ENCODE measurements at places on chromosomes 11 and 22.
A peak's percentile ranks its signal among the peaks of the same experiment; 100 is the strongest.

DNA sequence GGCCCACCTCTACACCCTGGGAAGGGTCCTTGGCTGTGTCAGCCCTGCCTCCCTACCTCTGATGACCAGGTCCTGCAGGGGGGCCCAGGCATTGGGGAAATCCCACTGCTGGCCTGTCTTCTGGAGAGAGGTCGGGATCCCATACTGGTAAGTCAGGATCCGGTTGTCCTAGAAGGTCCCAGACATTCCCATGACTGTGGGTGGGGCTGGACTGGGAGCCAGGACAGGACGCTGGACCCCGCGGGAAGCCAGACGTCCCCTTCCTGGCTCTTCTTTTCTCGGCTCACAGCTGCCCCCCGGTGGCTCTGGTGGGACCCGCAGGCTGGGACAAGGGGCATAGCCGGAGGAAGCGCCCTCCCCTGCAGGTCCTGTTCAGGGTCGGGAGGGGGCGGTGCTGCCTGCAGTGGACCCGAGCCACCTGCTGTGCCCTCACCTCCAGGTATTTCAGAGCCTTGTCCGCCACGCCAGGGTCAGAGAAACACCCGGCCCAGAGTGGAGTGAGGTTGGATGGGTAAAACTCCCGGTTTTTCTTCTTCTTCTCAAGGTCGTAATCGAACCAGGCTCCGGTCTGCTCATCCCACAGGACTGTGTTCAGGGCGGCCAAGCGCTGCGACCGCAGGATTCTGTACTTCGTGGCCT lies 20.0 kb downstream of the TREH start:
- DNase-seq = peak; percentile 90

DNA sequence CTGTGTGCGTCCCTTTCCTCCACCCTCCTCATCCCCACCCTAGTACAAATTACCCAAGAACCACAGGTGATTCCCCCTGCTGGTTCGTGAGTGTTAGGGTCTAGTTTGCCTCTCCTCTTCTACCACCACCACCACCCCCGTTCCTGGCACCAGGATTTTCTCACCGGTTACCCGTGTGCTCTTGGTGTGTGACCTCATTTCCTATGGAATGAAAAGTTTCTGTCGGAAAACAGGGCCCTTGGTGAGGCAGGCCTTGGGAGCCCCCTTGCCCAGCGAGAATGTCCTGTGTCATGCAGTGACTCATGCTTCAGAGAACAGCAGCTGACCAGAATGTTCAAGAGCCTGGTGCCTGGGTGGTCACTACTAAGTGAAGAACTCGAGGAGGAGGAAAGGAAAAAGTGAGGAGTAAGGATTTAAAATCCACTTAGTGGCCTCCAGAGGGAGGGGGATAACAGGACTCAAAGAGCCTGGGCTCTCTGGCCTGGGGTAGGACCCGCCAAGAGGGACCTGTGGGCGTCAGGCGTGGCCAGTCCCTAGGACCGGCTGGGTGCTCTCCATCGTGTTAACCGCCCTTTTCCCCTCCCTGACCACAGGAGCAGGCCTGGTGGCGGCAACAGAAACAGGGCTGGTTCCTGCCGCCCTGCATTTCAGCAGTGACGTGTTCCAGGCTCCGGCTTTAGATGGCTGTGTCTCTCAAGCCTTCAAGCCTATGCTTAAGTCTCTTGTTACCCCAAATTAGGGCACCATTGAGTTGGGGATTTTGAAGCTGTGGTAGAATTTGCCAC lies 30.2 kb downstream of the C22orf31 start:
- DNase-seq = peak; percentile 57

DNA sequence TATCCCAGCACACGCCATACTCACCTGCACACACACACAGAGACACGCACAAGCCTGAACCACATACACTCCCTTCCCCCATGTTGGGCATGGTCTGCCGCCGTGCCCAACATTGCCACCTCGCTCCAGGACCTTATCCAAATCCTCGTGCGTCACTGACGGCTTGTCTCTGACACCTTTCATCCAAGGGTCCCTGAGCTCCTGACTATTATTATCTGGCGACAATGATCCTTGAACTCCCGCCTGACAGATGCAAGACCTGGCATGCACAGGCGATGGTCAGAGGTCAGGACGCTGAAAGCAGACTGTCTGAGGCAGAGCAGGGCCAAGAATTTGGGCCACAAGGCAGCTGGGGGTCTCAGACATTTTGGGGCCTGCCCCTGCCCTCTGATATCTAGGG lies 4.2 kb downstream of the MB start:
- no peak for DNase-seq

DNA sequence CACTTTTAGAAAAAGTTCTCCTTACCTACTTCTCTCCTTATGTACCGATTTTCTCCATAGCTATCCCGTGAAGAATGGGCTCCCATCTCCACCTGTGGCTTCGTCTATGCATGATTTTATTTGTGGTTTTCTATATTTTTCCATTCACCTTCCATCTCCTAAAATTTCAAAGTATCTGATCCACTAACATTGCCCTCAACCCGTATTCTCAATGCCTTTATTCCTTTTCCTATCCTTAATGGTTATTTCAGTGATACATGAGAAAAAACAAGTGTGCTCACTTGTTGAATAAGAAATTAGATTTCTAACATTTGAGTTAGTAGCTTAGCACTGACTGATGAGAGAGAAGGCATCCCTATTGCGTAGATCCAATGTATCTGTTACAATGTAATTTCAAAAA lies 16.9 kb downstream of the CYP2R1 start:
- no peak for DNase-seq

GRCh38 chr22:40178417-40179409 lies 988 bp downstream of the TNRC6B start:
- peak; percentile 68 for DNase-seq

Measured in hematopoietic multipotent progenitor cell treated with erythropoietin and hydrocortisone succinate and interleukin-3 and kit ligand, for 6 days (in vitro differentiated cells).